ENCODE measurements at places on chromosomes 6 and 20.
A peak's percentile ranks its signal among the peaks of the same experiment; 100 is the strongest.

DNA sequence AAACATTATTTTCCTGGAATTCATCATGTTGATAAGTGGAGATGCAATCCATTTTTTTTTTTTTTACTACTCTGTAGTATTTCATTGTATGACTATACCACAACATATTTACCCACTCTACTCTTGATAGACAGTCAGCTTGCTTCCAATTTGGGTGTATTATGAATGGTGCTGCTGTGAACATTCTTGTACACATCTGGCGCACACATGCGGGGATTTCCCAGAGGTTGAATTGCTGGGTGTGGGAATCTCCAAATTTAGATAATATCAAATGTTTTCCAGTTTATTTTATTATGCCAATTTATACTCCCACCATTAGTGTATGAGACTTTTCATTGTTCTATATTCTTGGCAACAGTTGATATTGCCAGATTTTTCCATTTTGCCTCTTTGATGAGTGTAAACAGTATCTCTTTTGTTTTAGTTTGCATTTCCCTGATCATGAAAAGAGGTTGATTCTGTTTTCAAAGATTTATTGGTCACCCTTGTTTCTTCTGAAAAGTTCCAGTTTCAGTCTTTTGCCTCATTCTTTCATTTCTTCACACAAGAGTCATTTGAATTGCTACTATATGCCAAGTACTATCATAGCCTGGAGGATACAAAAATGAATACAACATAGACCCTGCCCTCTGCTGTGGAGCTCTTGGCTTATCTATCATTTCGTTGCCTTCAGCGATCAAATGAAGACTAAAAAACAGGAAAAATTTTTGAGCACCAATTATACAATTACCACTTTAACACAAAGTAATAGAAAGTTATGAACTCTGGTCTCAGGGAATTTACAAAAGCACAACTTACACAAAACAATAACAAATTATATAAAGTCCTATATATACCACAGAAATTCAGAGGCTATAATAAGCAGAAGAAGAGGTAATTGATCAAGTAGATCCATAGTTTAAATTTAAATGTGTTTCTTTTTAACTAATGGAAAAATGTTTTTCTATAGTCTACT is 17.1 kb upstream of the NCOA7 start:
- DNase-seq, result no peak

GRCh38 chr20:44268802-44269201 is 21.7 kb downstream of the GDAP1L1 start:
- DNase-seq, result no peak

DNA sequence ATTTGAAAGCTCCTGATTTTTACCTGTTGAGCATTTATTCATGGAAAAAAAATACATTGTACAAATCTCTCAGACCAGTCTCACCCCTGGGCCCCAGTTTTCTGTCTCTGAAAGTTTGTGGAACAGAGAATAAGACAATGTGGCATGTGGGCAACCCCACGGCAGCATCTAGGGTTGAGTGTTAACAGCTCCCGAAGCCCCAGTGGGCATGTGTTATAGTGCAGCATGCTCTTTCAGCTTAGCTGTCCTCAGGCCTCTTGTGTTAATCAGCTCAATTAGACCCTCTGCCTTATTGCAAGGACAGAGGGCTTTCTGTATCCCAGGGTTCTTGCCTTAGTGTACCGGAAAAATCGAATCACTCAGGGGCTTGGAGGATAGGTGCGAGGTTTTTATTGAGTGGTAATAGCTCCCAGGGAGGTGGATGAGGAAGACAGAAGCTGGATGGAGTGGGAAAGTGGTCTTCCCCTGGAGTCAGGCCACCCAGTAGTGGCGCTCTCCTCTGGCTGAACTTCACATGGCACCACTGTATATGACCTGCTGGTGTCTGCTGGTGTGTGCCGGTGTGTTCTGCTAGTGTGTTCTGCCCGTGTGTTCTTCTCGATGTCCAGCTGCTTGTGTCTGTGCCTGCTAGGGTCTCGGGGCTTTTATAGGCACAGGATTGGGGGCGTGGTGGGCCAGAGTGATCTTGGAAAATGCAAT is 382.8 kb downstream of the EPM2A start:
- DNase-seq, result no peak

DNA sequence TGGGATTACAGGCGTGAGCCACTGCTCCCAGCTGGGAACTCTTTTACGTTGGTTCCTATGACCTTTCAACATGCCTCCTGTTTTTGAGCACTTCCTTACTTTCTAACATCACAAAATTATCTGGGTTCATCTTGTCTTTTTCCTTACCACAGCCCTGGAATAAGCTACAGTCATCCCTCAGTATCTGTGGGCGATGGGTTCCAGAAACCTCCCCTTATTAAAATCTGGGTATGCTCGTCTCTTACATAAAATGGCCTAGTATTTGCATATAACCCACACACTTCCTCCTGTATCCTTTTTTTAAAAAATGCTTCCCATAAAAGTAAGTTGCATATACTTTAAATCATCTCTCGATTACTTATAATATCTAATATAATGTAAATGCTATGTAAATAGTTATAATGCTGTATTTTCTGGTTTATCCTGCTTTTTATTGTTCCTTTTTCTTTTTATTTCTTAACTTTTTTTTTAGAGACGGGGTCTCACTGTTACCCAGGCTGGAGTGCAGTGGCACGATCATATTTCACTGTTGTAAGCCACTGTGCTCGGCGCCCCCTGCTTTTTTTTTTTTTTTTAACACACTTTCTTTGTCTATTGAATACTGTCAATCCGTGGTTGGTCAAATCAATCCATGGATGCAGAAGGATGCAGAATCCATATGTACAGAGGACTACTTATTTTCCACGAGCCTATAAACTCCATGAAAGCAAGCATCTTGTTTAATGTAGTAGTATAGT is 9.2 kb downstream of the RPF2 start:
- no peak for DNase-seq

- DNase-seq, result peak; percentile 40
Measured at GRCh38 chr20:34300809-34301586, 2.2 kb downstream of the AHCY start.

- no peak for DNase-seq
Measured at GRCh38 chr6:18269253-18269652, 4.9 kb upstream of the DEK start.

DNA sequence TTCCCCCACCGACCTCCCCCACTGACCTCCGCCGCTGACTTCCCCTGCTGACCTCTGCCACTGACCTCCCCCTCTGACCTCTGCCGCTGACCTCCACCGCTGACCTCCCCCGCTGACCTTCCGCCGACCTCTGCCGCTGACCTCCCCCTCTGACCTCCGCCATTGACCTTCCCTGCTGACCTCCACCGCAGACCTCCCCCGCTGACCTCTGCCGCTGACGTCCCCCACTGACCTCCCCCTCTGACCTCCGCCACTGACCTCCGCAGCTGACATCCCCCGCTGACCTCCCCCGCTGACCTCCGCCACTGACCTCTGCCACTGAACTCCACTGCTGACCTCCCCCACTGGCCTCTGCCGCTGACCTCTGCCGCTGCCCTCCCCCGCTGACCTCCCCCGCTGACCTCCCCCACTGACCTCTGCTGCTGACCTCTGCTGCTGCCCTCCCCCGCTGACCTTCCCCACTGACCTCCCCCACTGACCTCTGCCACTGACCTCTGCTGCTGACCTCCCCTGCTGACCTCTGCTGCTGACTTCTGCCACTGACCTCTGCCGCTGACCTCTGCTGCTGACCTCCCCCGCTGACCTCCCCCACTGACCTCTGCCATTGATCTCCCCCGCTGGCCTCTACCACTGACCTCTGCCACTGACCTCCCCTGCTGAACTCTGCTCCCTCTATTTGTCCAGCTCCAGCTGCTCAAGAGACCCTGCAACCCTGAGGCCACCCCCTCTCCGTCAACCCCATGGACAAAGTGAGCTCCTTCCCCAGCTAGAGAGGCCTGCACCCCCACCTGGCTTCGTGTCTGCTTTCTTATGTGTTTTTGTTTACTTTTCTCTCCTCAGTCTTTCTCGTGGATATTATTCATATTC is 91.4 kb upstream of the AFDN start:
- no peak for DNase-seq

- DNase-seq, result no peak
Measured at GRCh38 chr6:81772741-81773140, 20.3 kb upstream of the TENT5A start.

- no peak for DNase-seq
Measured at GRCh38 chr20:52433326-52434040, 241.9 kb upstream of the ZFP64 start.

DNA sequence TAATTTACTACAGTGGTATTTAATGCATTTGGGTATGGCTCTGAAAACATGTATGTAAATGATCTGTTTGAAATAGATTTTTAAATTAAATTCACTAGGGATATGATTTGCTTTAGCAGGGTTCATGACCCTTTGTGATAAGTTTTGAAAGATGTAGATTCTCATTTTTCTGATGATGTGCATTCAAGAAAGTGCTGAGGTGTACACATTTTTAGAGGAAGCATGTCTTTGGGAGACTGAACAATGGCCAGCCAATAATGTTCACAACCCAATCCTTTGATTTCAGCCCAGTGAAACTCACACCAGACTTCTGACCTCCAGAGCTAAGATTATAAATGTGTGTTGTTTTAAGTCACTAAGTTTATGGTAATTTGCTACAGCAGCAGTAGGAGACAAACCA is 71.1 kb downstream of the TMEM244 start:
- no peak for DNase-seq

GRCh38 chr20:44403194-44404112 is 48.0 kb downstream of the HNF4A start:
- peak; percentile 5 for DNase-seq

DNA sequence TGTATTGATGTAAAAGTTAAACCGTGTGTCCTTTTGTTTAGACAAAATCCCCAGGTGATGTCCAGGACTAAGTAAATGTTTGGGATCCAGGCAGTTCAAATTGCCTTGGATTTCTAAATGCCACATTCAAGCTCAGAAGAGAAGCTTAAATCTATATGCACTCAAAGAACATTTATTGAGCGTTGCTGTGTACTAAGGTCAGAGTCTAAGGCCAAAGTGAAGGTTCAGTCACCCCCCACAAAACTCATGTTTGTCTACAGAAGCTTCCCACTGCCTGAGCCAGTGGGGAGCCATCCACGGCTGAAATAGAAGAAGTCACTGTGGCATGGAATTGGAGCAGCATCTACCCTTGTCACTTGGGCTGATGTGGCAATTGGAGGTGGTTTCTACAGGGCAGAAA is 70.7 kb upstream of the INSM1 start:
- DNase-seq, result no peak

- no peak for DNase-seq
Measured at GRCh38 chr20:63080811-63081210, 74.0 kb upstream of the BHLHE23 start.

GRCh38 chr6:139153855-139154254 is 19.0 kb downstream of the HECA start:
- no peak for DNase-seq

- no peak for DNase-seq
Measured at GRCh38 chr6:43089467-43089866, 13.4 kb downstream of the PTK7 start.

- DNase-seq, result no peak
Measured at GRCh38 chr6:151875524-151875923, 68.0 kb downstream of the ESR1 start.

- DNase-seq, result no peak
Measured at GRCh38 chr6:149904661-149905370, 6.9 kb upstream of the RAET1E start.

GRCh38 chr6:116512734-116513133 is 1.3 kb downstream of the CALHM5 start:
- DNase-seq, result no peak

DNA sequence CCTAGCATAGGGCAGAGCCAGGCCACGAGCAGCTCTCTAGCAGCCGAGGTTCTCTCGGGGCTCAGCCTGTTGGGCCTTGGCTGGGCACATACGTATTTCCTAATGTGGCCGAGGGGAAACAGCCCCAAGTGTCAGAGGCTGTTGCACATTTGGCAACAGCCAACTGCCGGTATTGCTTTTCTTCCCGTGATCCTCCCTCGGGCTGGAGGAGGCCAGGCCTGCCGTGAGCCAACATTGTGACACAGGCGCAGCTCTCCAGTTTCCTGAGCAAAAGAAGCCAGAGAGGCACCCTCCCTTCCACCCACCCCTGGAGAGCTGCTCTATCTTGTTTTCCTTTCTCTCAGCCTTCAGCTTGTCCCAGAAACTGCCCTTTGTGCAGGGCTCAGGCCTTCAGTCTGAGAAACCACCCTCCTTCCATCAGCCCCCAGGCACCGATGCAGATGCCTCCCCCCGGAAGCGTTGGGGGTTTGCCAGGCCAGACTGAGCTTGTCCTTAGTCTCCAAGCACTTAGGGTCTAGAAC is 5.1 kb upstream of the BPI start:
- DNase-seq, result peak; percentile 41

DNA sequence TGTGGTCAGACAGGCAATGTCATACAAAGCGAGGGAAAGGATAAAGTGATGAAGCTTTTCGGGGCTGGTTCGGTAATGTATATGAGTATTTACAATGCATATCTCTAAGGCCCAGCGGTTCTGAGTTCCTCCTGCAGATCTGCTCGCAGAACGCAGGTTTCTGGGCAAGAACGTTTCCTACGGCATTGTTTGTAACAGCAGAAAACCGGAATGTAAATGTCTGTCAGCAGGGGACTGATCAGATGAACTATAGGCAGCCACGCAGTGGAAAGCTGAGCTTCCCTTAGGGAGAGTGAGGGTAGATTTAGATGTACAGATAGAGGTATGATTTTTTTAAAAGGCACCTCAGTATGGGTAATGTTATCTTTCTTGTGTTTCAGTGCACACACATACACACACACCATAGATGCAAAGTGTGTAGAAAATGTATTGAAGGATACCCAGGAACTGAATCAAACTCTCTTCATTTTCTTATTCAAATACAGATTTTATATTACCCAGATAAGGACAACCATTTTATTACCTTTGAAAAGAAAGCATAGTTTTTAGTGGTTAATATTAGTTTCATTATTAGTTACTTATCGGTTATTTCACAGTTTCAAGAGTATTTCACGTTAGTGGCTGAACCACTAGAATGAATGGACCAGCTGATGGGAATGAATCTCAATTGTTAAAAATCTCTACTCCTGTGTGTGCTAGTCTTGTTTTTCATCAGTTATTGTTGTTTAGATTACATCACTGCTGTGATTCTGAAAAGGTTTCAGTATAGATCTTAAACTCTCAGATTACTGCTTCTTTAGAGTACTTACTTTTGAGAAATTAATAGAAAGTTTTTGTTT is 56.2 kb downstream of the SNX9 start:
- DNase-seq, result no peak

DNA sequence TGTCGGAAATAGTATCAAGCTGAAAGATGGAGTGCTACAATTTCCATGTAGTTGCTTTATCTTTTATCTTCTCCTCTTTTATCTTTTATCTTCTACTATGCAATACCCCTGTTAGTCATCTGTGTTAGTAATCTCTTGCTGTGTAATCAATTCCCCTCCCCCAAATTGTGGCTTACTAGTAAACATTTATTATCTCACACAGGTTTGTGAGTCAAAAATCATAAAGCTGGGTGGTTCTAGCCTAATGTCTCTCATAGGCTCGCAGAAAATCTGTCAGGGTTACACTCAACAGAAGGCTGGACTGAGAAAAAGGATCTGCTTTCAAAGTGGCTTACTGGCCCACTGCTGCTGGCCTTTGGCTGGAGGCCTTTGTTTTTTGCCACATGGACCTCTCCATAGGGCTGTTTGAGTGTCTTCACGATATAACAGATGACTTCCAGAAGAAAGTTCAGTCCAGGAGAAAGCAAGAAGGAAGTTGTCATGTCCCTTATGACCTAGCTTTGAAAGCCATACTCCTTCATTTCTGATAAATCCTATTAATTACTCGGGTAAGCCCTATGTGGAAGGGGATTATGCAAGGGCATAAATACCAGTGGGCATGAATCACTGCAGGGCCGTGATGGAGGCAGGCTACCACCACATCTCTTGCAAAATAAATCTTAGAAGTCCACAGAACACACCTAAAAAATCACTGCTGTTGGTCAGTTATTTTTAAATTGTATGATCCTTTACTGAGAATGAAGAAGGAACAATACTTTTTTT is 24.5 kb upstream of the PTCHD4 start:
- peak; percentile 13 for DNase-seq

Data from hepatocyte (in vitro differentiated cells).